ENCODE measurements at places on chromosomes 2 and 18.

DNA sequence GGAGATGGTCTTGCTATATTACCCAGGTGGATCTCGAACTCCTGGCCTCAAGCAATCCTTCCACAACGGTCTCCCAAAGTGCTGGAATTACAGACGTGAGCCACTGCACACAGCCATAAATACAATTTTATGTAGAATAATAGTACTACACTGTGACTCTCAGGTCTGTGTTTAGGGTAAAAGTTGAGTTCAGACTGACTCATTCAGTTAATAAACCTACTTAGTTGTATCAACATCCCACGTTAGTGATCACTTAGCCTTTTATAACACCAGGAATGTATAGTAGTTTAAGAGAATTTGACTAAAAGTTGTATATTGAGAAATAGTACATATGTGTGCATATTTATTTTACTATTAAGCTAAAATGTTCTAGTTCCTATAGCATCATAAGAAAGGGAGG is 237.5 kb downstream of the PHLPP1 start:
- no peak for DNase-seq

DNA sequence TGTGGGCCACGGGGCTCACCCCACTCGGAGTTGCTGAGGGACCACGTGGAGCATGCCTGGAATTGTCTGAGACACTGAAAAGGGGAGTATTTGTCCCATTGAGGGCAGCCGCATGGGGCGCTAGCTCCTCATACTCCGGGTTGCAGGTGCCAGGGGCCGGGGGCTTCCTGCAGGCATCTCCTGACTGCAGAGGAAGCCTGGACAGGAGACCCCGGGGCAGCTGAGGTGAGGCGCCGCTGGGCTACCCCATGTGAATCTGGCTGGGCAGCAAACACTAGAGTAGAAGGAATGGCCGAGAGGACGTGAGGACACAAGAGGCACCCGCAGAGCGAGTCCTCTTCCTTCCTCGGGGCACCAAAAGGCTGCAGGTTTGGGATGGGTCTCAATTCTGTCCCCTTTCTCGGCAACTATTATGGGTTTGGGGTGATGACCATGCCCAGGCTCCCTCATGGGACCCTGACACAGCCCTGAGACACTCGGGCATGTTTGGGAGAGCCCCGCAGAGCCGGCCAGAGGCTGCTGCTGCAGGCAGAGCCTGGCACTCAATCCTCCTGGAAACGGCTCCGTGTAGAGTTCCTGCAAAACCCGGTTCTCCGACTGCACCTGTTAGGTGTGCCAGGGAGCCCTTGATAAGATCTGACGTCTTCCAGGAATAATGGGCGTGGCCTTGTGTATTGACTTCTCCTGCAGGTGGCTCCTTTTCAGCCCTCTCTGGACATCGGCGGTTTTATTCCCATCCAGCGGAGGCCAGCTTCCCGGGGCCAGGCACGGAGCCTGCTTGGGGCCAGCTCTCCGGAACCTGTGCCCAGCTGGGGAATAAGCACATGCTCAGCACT is 77.0 kb downstream of the CTIF start:
- no peak for DNase-seq

DNA sequence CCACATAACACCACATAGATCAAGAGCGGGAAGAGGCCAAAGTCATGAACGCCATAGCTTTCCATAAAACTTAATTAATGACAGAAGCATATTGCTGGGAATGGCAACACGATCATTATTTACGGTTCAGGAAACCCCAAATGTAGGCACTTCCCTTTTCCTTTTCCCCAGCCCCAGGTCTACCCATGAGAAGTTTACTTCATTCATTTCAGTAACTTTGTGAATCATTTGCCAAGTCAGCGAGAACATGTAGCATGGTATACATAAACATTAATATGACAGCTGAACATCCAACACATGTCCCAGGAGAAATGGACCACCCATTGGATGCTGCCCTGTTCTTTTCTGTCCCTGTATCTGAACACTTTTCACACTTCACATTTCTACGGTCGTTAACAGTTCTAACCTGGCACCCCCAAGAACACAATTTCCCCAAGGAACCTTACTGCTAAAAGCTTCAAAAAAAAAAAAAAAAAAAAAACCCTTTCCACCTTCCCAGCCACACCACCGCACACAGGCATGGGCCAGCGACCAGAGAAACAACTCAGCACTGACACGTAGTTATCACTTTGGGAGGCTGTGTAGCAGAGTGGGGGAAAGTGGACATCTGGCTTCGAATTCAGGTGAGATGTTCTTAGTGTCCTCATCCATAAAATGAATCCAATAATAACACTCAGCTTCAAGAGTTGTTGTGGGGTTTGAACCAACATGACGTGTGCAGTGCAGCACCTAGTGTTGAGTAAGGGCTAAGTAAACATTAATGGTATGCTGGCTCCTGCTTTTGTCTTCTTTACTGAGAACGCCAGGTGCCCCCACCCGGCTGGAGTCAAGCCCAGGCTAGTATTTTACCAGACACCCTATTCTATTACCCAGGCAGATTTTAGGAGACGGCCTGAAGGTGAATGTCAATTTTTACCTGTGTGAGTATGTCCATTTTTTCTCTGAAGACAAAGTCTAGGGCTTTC is 371.5 kb downstream of the LNPK start:
- DNase-seq = no peak

DNA sequence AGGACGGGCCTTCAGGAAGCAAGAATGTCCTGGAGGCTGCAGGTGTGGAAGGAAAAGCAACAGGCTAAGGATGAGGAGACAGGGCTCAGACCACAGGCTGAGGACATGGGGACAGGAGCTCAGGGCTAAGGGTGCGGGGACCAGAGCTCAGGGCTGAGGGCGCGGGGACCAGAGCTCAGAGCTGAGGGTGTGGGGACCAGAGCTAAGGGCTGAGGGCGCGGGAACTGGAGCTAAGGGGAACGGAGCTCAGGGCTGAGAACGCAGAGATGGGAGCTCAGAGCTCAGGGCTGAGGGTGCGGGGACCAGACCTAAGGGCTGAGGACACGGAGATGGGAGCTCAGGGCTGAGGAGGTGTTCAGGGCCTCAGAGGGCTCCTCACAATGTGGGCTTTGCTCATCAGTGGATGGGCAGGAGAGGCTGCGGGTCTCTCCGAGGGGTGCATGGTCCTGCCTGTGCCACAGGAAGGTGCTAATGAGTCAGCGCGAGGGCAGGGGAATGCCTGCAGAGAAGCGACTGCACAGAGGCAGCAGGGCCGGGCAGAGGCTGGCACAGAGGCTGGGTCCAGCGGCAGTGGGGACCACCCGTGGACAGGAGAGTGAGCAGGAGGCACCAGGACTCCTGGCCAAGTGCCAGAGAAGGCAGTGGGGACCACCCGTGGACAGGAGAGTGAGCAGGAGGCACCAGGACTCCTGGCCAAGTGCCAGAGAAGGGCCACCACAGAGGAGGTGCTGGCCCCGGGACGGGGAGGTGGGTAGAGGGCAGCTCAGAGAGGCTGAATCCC is 271.7 kb downstream of the TWIST2 start:
- no peak for DNase-seq

DNA sequence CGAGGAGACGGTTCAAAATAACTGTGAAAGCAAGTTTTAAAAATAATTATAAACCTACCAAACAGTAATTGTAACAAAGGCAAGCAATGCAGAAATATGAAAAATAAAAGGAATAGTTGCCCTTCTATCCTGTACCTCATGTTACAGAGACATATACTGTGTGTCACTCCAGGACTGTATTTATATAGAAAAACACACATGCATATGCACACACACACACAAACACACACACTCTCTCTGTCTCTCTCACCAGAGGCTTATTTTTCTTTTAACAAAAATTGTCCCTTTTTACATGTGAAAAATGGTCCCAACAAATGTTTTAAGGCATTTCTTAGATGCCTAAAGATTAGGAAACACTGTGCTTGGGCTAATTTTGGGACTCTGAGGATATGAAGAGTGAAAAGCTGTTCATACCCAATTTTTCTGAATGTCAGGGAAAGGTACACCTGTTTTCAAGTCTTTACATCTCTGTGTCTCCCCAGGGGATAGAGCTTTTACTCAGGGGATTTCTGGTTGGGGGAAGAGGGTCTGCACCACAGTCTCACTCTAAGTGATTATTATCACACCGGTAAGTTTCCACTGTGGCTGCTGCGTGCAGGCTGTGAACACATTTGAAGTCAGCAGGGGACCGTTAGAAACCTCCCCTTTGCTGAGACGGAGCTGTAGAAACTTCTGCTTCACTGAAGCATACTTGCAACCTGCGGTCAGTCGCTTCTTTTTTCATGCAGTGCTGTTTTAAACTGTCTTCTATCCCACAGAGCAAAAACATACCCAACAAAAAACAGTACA is 51.4 kb upstream of the SPAG16 start:
- DNase-seq = no peak

GRCh38 chr2:39780825-39781600 is 2.0 kb upstream of the THUMPD2 start:
- no peak for DNase-seq

DNA sequence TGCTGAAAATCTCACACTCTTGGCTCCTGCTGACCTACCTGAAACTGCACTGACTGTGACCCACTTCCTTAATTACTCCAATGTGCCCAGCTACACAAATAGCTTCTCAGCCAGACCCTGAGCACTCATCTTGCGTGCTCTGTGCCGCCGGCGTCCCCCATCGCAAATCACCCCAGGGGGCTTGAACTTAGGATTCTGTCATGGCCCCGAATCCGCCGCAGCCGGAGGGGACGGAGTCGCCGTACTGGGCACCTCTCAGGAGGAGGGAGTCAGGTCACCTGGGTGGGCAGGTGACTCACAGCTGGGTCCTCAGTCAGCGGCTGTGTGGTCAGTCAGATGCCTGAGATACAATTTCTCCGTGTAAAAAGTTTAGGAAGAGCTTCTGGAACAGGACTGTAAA is 804.9 kb upstream of the SALL3 start:
- DNase-seq = no peak

DNA sequence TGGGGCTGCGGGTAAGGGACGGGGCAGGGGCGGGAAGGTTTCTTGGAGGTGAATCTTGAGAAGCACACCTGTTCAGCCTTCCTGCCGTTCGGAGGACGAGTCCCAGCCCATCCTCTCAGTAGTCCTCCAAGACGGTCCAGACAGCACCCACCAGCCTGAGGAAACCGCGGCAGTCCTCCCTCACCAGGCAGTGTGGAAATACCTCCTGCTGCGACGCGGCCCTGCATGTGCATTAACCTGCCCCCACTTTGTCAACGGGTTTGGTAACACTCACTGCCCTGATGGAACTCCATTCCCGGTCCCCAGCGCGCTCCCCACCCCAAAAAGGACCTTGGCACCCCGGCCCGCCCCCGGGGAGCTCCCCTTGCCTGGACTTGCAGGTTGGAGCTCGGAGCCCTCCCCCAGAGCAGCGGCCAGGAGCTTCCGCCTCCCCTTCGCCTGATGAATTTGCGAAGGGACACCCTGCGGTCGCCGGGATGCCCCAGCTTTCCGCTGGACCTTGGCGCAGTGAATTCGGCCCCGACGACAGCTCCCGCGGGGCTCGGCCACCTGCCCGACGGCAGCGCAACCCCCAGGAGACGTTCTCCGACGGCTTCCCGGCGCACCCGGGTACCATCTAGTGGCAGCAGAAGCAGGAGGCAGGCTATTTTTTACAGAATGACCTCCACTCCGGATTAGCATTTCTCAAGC is 31.5 kb downstream of the ACVR1C start:
- DNase-seq = peak; percentile 31

DNA sequence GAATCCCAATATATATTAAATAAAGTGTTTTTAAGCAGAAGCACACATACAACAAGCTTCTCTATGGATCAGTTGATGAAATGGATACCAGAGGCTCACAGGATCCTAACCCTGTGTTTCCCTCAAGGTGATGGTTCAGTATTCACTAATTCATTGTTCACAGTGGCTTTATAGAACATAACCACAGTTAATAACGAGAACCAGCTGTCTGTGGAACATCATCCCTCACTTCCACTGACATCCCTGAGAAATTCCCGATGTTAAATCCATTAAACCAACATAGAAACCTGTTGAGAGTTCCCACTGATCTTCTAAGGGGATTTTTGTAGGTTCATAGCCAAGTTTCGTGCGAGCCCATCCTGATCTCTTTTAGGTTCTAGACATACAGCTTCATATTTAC is 29.0 kb downstream of the CCDC195 start:
- DNase-seq = no peak

GRCh38 chr2:28049416-28049815 is 158.9 kb downstream of the BABAM2 start:
- DNase-seq = no peak
